ENCODE measurements at places on chromosomes 6 and 20.

GRCh38 chr6:80319196-80319595 lies 212.7 kb downstream of the BCKDHB start:
- DNase-seq: no peak

DNA sequence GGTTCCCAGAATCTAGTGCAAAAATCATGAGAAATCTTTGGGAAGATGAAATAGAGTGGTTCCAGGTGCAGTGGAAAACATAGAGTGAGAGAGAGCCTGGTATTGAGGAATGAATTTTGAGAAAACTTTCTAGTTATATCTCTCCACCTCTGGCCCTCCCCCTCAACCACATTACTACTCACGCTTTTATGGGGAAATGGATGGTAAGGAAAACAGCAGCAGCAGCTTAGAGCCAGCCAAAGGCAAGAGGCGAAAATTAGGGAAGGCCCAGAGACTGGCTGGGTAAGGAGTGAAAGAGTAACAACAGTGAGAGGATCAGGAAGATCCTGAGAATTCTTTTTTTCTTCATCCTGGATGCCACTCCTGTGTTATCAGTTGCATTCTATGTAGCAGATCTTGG lies 187.9 kb upstream of the ECI2 start:
- no peak for DNase-seq

DNA sequence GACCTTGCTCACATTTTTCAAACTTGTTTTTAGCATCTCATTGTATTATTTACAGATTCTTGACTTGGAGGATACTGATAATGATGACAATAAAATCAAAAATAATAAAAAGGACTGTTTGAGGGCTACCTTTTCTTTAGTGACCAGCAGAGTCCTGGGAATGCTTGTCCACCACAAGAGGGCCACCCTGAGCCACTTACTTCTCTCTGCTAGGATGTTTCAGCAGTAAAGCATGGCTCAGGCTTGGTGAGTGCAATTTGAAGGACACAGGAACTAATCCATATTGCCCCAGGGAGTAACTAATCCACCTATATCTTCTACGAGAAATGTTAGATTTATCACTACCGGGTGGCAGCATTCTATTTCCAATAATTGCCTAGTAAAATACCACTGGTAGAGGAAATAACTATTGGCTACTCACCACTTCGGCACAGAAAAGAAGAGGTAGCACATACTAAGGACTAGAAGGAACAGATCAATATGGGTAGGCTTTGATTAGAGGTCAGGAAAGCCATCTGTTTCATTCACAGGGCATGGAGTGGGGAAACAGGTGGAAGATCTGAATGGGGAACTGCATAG lies 5.8 kb upstream of the KIAA0408 start:
- no peak for DNase-seq

DNA sequence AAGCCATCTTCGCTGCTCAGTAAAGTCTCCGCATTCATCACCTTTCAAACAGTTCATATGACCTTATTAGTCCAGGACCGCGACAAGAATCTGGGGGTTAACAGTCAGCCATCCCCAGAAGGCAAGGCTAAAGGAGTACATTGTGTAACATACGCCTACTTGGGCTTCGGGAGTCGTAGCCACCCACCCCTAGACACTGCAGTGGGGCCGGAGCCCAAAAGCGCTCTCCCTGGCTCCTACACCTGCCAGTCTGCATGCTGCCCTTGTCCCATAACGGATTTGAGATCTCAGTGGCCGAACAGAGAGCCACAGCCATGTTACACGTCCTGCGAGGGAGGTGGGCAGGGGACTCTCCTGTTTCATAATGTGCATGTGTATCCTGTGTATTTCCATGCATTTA lies 1405.5 kb downstream of the GRIK2 start:
- no peak for DNase-seq

DNA sequence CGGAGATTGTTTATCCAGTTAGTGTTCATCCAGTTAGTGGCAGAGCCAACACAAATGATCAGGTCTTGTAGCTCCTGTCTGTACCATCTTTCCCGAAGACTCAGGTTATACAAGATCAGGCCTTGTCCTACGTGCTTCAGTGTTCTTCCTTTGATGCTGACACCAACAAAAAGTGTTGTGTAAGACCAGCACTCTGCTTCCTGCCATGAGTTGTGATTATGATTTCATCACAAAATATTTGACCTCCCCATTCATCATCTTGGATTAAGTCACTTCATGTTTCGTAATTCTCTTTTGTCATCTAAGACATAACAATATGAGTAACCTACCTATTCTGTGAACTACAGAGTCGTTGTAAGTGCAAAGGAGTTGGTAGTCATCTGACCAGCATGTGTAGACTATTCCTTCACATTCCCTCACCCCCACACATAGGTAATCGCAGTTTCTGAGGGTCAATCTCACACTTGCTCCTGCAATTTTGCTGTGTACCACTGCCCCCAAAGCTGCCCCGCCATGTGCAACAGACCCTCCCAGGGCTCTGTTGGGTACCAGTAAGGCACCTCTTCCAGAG lies 135.6 kb upstream of the SLC22A23 start:
- no peak for DNase-seq

DNA sequence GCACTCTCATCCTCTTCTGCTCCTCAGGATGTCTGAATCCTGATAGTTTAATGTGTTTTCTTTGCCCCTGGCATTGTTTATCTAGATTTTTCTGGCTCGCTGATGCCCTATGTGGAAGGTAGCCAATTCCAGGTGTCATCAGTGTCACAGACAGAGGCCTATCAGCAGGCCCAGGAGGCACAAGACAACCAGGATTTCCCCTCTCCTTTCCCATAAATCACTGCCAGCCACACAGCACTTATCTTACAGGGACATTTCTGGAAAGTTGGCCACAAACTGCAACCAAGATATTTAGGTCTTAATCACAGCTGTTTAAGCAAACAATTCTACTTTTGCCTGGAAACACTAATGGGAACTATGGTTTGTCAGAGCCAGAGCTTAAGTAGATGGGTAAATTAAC lies 28.1 kb downstream of the ADGRF5 start:
- DNase-seq: no peak

DNA sequence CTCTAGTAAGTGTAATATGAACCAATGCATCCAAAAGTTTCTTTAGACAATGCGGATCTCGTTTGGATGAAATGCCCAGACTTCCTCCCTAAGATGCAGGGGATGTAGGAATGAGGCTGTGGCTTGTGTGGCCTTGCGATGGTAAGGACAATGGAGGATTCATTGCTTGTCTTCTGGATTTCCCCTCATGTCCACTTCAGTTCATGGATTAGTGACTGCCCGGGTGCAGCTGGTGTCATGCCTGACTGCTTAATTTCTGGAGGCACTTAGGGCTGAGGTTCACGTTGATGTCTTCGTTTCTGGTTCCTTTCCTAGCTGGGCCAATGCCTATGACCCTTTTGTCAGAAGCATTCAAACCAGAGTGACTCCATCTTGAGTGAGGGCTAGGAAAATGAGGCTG lies 93.8 kb downstream of the SCP2D1 start:
- no peak for DNase-seq

DNA sequence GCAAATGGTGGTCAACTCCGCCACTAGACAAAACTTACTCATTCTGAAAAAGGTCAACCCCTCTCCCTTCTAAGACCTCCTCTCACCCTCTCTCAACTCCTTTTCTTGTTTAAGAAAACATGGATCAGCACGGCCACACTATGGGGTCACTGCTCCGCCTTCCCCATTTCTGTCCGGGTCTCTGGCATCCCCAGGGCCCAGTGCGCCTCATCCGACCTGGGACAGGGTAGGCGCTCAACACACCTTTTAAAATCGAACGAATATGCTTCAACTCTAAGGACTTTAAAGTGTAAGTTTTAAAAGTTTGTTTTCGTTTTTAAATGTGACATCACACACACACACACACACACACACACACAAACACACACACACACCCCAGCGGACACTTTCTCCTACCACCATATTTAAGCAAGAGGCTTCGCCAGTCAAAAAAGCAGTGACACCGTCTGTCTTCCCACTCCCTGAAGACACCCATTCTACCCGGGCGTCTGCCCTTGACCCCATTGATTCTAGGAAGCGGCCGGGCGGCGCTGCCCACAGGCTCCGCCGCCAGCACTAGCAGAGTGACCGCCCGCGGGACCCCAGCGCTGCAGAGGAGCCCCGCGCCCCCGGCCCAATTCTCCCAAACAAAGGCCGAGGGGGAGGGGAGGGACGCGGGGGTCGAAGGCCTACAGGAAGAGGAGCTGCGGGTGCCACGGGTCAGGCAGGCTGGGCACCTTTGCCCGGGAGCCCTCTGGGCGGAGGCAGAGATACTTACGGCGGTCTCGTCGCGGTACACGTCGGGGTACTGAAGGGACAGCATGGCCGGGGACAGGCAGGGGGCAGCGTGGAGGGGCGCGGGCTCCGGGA lies 568 bp downstream of the PREP start:
- DNase-seq: no peak

- no peak for DNase-seq
These were observed 197.6 kb downstream of the HDGFL1 start for GRCh38 chr6:22766979-22767378.

DNA sequence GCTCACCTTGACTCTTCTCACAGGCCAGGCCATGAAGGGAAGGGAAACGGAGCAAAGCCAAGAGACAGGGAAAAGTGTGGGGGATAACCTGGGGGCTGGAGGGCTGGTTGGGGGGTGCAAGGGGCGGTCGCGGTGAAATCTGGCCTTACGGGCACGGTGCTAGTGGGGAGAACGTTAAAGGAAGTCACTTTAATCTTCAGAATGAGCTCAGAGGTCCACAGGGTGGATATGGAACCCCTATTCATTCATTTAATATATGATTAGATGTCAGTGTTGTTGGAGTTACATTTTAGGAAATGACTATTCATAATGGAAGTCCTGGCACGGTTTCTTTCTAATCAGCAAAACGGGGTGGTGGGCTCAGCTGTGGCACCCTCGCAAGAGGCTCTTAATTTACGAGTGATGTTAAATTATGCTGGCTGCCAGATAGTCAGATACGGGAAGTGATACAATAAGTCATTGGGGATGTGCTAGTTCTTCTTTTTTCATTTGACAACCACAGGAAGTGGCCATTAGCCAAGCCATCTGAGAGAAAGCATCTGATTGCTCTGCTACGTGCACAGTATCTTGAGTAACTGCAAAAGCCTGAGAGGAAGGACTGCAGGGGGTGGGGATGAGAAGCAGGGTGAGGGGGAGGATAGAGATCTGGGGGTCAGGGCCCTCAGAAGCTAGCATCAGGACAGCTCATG lies 253.0 kb downstream of the QKI start:
- DNase-seq: no peak

- no peak for DNase-seq
These were observed 48.0 kb downstream of the MCHR2 start for GRCh38 chr6:99946005-99946404.

GRCh38 chr6:53768636-53769035 lies 26.2 kb upstream of the LRRC1 start:
- DNase-seq: no peak

GRCh38 chr6:106702451-106703110 lies 73.2 kb downstream of the QRSL1 start:
- no peak for DNase-seq

- DNase-seq: no peak
These were observed 125.4 kb downstream of the MAN1A1 start for GRCh38 chr6:119224095-119224701.

GRCh38 chr20:61234224-61234890 lies 17.7 kb upstream of the CDH4 start:
- no peak for DNase-seq

DNA sequence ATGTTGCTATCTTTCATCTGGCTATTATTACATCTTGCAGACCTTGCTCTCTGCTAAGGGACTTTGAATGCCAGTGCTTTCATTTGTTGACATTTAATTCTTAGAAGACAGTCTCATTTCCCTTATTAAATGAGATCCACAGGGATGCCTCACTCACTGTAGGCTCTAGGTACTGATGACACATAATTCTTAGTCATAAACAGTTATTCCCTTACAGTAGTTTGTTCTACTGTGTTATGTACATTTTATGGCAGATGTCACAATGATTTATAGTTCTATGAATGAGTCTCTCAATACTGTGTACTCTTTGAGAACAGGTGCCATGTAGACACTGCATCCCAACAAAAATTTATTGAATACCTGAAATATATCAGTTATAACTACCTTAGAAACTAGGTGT lies 70.3 kb downstream of the FAM83B start:
- no peak for DNase-seq

- DNase-seq: no peak
These were observed 164.9 kb downstream of the CDH26 start for GRCh38 chr20:60123096-60123495.

DNA sequence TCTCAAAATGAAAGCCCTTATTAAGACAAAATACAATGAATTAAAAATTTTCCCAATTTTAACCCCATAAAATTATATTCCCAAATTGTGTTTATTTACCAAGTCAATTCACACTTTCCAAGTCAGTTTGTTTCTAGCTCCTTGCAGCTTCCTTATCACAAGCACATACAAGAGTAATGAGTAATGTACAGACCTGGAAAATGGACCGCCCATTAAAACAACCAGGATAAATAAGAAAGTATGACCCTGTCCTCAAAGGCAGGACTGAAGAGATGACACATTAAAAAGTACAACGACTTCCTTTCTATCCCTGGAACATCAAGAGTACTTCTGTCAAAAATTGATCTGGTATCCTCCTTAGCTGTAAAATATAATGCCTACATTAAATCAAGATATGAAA lies 47.1 kb upstream of the TMX4 start:
- no peak for DNase-seq

- DNase-seq: no peak
These were observed 29.2 kb downstream of the CCDC170 start for GRCh38 chr6:151523034-151523433.

GRCh38 chr6:105058846-105059245 lies 101.9 kb downstream of the LIN28B start:
- no peak for DNase-seq

DNA sequence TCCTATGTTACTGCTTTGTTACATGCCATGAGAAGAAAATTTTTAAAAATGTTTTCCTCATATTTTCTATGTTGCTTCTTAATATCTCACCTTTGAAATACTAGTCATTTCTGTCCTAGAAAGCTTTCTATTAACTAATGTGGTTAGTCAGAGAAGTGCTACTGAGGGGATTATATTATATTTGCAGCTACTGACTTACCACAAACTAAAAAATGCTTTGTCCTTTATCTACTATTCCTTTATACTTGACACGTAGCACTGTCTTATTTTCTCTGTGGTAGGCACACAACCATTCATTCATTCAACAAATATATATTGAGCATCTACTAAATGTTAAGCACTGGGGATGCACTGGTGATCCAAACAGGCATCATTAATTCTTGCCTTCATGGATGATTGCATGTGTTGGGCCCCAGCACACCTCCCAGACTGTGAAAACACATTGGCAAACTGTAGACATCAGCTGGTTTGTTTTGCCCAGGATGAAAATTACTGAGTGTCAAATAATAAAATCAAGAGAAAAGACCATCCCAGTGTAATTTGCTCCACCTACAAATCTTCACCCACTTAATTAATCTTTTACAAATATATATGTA lies 10.7 kb upstream of the MLIP start:
- no peak for DNase-seq

- no peak for DNase-seq
These were observed 480.2 kb upstream of the SPTLC3 start for GRCh38 chr20:12528591-12529041.

GRCh38 chr6:129297592-129297991 lies 412.4 kb downstream of the ARHGAP18 start:
- no peak for DNase-seq

- no peak for DNase-seq
These were observed 7.9 kb downstream of the EXOC2 start for GRCh38 chr6:684831-685636.

- no peak for DNase-seq
These were observed 202.0 kb upstream of the GMDS start for GRCh38 chr6:2447318-2447920.
